Right lobe of liver (tissue), 6 donors: ENCODE measurements at places on chromosomes 1 and 21. TPM values are rescaled to one million over a fixed set of nuclear protein-coding genes. Genes with fewer than 3 reads are reported as not detected.
A peak's percentile ranks its signal among the peaks of the same experiment; 100 is the strongest.

DNA sequence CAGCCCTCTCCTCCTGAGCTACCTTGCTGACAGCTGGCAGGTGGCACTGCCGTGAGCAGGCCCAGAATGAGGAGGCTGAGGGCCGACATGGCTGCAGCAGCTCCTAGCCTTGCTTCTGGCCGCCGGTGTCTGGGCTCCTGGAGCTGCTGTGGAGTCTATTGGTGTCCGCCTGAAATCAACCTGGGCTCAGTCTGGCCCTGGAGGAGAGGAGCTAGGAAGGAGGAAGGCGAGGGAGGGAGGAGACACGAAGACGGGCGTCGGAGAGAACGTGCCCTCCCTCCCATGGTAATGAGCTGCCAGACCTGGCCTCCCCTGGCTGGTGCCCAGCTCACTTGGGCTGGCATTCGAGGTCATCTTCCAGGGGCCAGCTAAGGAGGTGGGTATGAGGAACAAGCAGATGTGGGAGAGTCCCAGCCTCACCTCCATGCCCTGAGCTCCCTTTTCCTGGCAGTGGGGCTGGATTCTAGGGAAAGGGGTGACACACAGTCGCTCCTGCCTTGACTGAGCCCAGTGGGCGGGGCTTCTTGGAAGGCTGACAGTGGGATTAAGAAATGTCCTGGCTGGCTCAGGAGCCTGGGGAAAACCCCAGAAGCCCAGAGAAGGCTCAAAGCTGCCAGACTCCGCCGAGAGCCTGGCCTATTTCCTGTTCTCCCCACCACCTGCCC lies at the start of gene PDZK1IP1:
PDZK1IP1 (minus strand) TSS at position 193 of the 665 bp plus-strand sequence; CDS start at position 89, 104 bp downstream.
- DNase-seq, result peak; percentile 57

- DNase-seq, result no peak
These were observed 285.5 kb downstream of the KCNH1 start for GRCh38 chr1:210848474-210848873.

DNA sequence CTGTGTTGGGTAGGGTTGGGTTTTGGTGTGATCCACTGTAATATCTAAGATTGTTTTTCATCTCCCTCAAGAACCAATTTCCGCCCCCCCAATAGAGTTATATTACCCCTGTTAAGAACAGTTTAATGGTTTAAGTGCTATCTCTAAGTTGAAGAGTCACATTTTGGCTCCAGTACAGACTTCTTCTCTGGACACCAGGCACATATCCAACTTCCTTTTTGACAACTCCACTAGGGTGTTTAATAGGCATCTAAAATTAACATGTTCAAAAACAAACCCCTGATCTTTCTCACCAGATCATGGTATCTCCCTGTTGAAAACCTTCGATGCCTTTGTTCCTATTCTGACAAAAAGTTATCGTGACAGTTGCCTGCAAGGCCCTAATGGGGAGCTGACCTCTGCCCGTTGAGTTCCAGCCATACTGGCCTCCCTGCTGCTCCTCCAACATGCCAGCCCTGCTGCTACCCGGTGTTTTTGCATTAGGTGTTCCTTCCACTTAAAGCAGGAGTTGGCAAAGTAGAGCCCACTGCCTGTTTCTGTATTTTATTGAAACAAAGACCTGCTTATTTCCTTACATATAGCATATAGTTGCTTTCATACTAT lies 18.6 kb downstream of the USP24 start:
- DNase-seq, result no peak

DNA sequence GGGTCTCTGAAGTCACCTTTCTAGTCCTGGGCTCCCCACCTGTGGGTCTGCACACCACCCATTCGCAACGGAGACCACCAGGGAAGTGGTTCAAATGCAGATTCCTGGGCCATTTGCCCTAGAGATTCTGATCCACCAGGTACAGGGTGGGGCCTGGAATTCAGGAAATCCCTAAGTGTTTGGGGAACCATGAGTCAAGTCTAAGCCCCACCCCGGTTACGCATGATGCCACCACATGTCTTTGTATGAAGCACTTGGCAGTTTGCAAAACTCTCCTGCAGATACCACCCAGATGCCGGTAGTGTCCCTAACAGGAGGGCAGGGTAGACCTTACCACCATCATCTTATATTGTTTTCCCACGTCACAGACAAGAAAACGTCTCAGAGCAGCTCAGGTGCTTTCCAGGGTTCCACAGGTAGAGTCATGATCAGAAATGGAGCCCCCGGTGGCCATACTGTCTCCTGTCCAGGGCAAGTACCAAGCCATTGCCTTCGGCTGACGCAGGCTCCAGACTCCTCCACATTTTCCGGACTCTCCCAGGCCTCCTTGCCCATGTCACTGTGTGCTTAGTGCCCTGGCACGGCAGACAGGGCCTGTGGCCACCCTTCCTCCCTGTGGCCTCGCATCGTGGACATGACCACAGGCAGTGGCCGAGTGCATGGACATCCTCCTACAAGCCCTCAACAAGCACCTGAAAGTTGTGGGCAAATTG lies 89.2 kb upstream of the TMEM51 start:
- no peak for DNase-seq

- no peak for DNase-seq
These were observed 197.8 kb upstream of the HMCN1 start for GRCh38 chr1:185536165-185536920.

DNA sequence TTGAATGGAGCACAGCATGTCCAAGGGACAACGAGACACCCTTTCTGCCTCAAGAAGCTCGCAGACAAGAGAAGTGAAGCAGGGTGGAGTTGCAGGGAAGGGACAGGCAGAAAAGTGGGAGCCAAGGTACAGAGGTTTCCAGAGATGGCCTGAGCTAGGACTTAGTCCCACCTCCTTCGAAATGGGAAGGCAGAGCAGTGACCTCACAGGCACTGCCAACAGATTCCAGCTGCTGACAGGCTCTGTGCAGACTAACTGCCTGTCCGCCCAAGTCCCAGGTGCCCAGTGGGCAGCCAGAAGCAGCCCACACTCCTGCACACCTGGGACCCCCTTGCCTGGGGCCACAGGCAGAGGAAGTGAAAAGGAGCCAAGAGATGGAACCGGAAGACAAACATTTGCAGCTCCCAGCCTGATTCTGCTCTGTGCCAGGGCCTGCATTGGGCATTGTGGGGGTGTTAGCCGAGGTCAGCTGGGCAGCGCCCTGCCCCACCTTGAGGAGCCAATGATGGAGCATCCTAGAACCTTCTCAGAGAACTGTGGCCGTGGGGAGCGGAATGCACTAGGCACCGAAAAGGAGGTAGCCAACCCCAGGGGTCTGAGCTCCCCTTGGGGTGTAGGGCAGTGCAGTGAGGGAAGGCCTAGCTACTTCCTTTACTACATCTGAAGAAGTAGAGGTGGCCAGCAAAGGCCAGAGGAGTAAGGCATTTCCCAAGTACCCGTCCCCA lies 27.5 kb upstream of the RSPO1 start:
- DNase-seq, result no peak

- DNase-seq, result no peak
These were observed 4.7 kb upstream of the ZSWIM5 start for GRCh38 chr1:45211076-45211475.

DNA sequence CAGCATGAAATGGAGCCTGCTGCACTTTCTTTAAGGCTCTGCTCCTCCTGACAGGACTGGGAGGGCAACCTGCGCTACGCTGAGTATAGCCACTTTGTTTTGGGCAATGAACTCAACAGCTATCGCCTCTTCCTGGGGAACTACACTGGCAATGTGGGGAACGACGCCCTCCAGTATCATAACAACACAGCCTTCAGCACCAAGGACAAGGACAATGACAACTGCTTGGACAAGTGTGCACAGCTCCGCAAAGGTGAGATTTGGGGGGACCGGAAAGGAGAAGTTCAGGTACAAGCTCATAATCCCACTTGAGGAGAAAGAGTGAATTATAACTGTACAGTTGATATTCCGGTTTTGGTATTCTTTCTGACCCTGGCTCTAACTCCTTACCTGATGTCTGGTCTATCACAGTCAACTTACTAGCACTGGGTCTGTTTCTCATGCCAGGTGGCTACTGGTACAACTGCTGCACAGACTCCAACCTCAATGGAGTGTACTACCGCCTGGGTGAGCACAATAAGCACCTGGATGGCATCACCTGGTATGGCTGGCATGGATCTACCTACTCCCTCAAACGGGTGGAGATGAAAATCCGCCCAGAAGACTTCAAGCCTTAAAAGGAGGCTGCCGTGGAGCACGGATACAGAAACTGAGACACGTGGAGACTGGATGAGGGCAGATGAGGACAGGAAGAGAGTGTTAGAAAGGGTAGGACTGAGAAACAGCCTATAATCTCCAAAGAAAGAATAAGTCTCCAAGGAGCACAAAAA lies 5.4 kb downstream of the ANGPTL7 start:
- no peak for DNase-seq

DNA sequence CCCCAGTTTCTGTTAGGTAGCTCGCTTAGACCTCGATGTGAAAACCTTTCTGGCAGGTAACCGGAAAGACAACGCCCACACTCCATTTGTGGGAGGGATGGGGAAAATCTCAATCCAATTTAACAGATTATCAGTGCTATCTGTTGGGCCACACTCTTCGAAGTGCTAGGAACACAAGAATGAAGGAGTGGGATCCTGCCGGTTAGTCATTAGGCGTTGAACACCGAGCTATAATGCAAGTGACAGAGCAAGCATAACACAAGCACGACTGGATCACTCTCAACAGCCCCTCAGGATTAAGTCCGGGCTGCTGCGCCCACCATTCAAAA lies 531 bp downstream of the SNIP1 start:
- DNase-seq, result no peak

- no peak for DNase-seq
These were observed 13.1 kb upstream of the CASQ1 start for GRCh38 chr1:160177231-160177630.

- no peak for DNase-seq
These were observed 54.1 kb upstream of the F3 start for GRCh38 chr1:94595658-94596057.

DNA sequence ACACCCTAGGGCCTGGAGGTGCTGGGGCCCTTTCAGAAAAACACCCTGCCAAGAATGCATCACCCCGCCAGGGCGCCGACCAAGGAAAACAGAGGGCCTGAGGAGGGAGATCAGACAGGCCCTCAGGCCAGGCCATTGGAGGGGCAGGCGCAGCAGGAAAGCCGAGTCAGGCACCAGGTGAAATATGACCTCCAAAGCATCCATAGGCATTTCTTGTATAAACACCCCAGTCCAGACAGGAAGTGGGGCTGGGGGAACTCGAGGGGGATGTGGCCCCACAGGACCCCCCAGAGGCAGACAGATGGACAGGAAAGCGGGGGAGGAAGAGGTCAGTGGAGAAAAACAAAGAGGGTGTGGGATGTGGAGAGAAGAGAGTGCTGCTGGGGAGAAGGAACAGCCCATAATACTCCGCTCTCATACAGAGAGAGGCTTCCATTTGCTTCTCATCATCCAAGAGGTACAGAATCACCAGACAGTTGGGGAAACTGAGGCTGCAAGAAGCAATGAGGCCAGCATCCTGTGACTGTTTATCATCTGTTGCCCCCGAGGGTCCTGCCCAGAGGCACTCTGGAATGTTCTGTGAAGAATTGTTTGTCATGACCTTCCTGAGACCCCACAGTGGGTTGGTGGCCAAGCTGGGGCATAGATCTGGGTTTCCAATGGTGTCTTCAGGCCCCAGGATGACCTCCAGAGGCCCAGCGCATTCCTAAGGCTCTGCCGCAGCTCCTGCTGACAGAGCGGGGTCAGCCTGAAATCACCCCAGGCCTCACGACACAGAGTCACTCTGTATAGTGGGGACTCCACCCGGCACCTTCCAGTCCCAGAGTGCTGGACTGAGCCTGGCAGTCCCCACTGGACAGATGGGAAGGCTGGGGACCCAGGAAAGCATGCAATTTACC lies 18.0 kb downstream of the TRIM62 start:
- no peak for DNase-seq

DNA sequence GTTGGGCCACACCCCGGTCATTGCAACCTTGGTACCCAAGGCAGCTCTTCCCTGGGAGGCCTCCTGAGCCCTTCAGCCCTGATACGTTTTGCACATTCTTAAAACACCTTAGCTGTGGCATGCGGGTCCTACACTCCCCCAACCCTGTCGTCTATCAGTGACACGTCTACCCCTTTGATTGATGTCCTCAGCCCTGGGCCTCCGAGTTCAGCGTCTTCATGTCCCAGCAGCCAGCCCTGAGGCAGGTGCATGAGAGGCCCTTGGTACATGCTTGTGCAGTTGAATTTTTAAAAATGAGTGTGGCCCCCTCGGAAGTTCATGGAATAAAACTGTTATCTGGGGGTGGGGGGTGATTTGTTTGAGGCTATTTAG lies 38.9 kb upstream of the ADARB1 start:
- DNase-seq, result no peak

- no peak for DNase-seq
These were observed 7.9 kb downstream of the TMEM201 start for GRCh38 chr1:9596415-9597123.

- DNase-seq, result no peak
These were observed 5.7 kb downstream of the DUSP23 start for GRCh38 chr1:159786465-159786864.

DNA sequence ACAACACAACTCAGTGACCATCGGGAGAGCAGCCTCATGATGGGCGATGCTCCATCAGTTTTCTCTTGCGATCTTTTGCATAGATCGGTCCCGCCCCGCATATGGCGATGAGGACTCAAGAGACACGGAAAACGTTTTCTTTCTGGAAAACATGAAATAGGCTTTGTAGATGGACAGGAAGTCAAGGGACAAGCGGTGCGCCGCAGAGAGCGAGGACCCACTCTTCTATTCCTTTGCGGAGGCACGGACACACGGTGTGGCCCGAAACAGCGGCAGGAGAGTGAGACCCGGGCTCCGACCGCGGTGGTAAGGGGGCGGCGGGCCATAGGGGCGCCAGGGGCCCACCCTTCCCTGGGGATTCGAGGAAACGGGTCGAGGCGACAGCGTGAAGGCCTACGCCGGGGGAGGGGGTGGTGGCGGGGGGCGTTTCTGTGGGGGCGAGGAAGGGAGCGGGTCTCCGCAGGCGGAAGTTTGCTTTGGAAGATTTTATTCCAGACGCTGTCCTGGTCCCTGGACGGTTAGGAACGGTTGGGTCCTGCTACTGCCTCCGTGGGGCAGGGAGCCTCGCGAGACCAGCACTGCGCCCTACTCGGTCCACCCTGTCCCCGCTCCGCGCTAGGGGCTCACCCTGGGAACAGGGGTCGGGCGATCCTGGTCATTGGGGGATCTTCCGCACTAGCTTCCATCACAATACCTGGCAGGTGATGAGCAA lies 796 bp upstream of the TDRKH start:
- DNase-seq, result peak; percentile 28

- no peak for DNase-seq
These were observed 78.3 kb downstream of the NCAM2 start for GRCh38 chr21:21076491-21076890.

GRCh38 chr1:109184687-109185086 lies 29.0 kb upstream of the SARS1 start:
- DNase-seq, result no peak

ATP6V1G3 gene
- total RNA-seq, result not detected

OR2AK2 gene
- not detected for total RNA-seq

AQP10 gene
- not detected for total RNA-seq

OR2T29 gene
- total RNA-seq, result not detected

ALX3 gene
- not detected for total RNA-seq

USP1 gene
- 8.4 TPM for total RNA-seq

CYYR1 gene
- total RNA-seq, result 1.8 TPM

ODR4 gene
- total RNA-seq, result 15.1 TPM

KLF17 gene
- not detected for total RNA-seq

FBXO42 gene
- 11.0 TPM for total RNA-seq
